ENCODE measurements at places on chromosomes 3 and 15. TPM values are rescaled to one million over a fixed set of nuclear protein-coding genes. Genes with fewer than 3 reads are reported as not detected.

DNA sequence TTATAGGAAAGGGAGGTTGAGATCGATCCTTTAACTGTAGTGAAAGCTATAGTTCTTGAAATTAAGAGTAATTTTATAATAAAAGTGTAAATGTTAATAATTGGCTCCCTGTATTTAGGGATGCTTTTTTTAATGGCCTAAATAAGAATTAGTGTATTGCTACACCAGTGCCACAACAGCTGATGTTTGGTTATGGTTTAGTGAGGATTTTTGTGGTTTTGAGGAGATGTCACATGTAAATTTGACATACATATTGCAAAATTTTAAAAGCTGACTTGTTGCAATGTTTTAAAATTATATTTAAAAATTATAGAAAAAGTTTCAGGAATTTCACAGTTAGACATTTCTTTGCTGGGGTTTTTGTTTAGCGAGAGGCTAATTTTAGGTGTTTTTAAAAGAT is 3.9 kb downstream of the TSC22D2 start:
- H3K36me3 ChIP-seq: no peaks in the 10 kb centered on the region
- H3K4me1 ChIP-seq: peaks cover 66% of the 10 kb centered on the region
- H3K4me3 ChIP-seq: peak overlapping the region; percentile 82

The EFCAB12 gene
- polyA plus RNA-seq: not detected

DNA sequence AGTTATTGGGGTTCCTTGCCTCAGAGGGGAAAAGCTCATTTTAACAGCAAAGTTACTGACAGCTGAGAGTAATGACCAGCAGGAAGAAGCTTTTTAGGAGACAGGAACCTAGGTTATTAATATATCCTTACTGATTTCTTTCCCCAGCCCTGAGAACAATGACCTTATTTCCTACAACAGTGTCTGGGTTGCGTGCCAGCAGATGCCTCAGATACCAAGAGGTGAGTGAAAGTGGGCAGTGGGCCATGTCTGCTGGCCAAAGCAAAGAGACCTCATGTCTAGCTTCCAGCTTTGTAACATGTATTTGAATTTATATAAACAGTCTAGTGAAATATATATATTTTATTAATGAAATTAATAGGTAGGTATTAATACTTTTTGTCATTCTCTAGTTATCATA is 5.0 kb downstream of the CCNDBP1 start:
- H3K36me3 ChIP-seq: peaks cover 37% of the 10 kb centered on the region
- H3K4me1 ChIP-seq: peaks cover 76% of the 10 kb centered on the region
- peaks cover 12% of the 10 kb centered on the region for H3K27me3 ChIP-seq
- no peak overlapping the region for H3K4me3 ChIP-seq
- H3K27ac ChIP-seq: no peak overlapping the region

The CD86 gene
- 6.2 TPM for polyA plus RNA-seq

The DLEC1 gene
- polyA plus RNA-seq: 2.4 TPM

The DUOX2 gene
- not detected for polyA plus RNA-seq

The PRICKLE2 gene
- 0.19 TPM for polyA plus RNA-seq

DNA sequence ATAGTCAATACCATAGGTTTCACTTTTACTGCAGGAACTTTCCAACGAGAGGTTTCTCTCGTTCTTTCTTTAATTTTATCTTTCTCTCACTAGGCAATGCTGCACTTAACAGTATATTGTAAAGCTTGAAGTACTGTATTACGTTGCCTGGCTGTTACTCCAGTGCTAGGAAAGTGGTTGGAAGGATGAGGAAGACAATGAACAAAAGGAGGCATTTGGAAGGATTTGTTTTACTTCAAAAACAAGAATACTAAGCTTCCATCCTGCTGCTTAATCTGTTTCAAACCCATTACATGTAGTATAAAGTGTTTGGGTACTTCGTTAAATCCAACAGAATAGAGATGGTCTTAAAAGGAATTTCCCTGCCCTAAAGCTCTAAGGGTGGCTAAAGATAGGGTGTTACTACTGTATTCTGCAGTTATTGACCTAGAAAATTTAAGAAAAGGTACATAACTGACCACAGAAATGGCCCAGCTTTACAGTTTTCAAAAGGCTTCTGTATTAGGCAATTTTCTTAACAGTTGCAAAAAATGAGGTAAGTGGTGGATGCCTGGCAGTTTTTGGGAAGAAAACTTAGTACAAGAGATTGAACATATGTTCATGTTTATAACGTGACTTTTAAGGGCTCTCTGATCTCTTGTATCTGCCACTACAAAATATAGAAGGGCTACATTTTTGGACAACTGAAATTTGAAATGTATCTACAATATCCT is 785 bp upstream of the IFT57 start:
- H3K4me1 ChIP-seq: peaks cover 47% of the 10 kb centered on the region
- H3K4me3 ChIP-seq: peak overlapping the region; percentile 95
- H3K36me3 ChIP-seq: no peaks in the 10 kb centered on the region

The CSTA gene
- 0.63 TPM for polyA plus RNA-seq

The GABRB3 gene
- not detected for polyA plus RNA-seq

GRCh38 chr3:16824081-16824696 is 60.6 kb upstream of the PLCL2 start:
- H3K27me3 ChIP-seq: peaks cover 15% of the 10 kb centered on the region
- peak; percentile 25 for DNase-seq
- no peak overlapping the region for H3K27ac ChIP-seq
- H3K4me3 ChIP-seq: peak overlapping the region; percentile 47

GRCh38 chr3:37787153-37787867 is 74.4 kb upstream of the CTDSPL start:
- H3K36me3 ChIP-seq: no peaks in the 10 kb centered on the region
- H3K4me1 ChIP-seq: no peaks in the 10 kb centered on the region
- no peak for DNase-seq
- H3K4me3 ChIP-seq: no peak overlapping the region
- H3K27ac ChIP-seq: no peak overlapping the region
- H3K27me3 ChIP-seq: no peaks in the 10 kb centered on the region
